ENCODE measurements at places on chromosomes 7 and 10.

GRCh38 chr7:123557016-123557397 is 611 bp downstream of the NDUFA5 start:
- DNase-seq = no peak

- DNase-seq = no peak
Measured at GRCh38 chr7:45661302-45661995, 87.3 kb downstream of the ADCY1 start.

DNA sequence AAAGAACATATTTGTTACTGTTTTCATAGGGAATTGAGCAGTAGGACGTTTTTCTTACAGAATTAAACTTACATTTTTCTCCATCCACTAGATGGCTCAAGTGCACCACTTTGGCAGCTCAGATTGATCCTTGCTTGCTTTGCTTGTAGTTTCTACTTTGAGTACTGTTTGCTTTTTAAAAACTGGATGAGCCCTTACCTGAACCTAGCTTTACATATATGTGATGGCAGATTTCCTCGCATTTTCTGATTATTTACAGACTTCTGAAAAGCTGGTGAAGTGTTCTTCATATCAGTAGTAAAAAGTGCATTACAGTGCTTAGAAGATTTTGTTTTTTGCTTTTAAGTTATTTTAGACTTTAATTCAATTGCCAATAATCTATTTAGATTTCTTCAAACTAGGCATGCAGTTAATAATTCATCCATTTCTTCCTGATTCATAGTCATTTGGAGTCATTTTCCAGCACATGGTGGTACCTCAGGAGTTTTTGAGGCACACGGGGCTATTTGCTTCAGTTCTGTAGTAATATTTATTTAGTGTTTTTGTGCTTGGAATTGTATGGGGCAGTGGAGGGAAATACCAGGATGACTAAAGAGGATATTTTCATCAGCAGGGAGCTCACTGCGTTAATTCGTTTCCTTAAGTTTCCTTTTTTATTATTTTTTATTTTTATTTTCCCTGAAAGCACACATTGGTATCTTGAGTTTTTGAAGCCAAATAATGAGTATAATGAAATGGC is 57.3 kb downstream of the MAPK8 start:
- DNase-seq = peak; percentile 62

GRCh38 chr7:110621289-110621688 is 469.6 kb upstream of the LRRN3 start:
- no peak for DNase-seq

DNA sequence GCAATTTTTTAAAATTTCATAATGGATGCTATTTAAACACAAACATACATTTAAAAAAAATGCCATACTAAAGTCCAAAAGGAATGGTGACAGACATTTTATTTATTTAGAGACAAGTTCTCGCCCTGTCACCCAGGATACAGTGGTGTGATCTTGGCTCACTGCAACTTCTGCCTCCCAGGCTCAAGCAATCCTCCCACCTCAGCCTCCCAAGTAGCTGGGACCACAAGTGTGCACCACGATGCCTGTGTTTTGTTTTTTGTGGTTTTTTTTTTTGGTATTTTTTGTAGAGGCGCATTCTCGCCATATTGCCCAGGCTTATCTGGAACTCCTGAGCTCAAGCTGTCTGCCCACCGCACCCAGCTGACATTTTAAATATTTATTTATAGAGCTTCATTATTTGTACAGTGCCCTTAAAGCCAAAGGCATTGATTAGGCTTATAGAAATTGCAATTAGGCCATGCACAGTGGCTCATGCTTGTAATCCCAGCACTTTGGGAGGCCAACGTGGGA is 703.5 kb downstream of the AUTS2 start:
- no peak for DNase-seq

GRCh38 chr10:129277084-129277483 is 190.0 kb upstream of the MGMT start:
- no peak for DNase-seq

- no peak for DNase-seq
Measured at GRCh38 chr10:104546756-104547155, 94.3 kb upstream of the SORCS3 start.

DNA sequence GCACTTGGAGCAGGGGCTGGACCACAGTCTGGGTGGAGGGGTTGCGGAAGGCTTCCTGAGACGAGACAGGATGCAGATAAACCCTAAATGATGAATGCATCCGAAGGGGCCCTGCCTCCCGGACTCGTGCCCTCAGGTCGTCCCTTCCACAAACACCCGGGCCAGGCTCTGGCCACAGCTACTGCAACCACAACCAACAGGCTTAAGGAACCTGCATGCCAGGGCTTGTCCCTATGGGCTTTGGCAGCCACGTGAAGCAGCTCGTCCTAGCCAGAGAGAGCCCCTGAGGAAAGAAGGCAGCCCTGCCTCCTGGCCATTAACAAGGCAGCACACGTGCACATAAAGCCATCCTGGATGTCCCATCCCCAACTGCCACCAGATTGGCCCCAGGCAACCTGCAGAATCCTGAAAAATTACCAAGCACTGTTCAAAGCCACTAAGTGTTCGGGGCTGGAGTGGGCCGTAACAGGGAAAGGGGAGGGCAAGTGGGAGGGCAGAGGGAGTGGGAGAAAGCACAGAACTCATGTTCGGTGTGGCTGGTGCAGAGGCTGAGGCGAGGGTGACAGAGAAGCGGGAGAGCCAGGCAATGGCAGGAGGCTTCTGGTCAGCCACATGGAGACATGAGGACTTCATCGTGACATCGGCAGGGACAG is 62.7 kb downstream of the MAD1L1 start:
- no peak for DNase-seq

- DNase-seq = no peak
Measured at GRCh38 chr10:676178-676577, 13.3 kb downstream of the DIP2C start.

DNA sequence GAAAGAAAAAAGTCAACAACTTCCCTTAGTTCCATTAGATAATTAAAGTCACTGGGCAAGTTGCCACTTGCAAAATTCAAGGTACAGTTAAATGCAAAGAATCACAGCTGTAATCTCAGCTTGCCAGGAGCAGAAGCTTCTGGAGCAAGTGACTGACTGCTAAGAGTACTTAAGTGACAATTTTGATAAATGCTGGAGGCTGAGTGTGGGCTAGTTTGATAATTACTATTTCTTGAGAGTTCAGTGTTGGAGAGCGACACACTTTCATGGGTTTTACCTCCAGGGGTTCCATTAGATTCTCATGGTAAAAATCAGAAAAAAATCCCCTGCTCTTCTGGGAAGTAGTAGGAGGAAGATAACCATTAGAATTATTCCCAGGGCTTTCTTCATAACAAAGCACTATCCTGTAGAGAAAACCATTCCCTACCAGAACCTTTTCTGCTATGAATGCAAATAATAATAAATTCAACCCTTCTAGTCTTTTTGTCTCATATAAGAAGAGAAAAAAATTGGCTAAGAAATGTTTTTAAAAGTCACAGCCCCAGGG is 486.3 kb downstream of the POM121L12 start:
- DNase-seq = no peak

GRCh38 chr10:95761939-95762492 is 6.1 kb downstream of the ENTPD1 start:
- no peak for DNase-seq

- no peak for DNase-seq
Measured at GRCh38 chr10:78914502-78915189, 154.1 kb upstream of the ZMIZ1 start.

DNA sequence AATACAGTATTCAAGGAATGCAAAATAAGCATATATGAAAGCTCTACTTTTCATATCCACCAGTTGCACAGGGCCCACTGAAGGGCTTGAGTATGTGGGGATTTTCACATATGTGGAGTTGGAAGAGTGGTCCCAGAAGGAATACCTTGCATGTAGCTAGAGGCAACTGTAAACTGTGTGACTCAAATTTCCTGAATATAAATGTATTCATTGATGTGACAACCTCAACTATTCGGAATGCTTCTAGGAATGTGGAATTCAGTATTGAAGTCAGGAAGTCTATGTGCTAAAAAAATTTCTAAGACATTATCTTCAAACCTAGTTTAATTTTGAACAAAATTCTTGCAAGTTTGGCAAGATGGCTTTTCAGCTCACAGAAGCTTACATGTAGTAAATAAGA is 695.5 kb upstream of the SEMA3D start:
- no peak for DNase-seq

GRCh38 chr10:33722067-33722466 is 387.6 kb upstream of the NRP1 start:
- DNase-seq = no peak

DNA sequence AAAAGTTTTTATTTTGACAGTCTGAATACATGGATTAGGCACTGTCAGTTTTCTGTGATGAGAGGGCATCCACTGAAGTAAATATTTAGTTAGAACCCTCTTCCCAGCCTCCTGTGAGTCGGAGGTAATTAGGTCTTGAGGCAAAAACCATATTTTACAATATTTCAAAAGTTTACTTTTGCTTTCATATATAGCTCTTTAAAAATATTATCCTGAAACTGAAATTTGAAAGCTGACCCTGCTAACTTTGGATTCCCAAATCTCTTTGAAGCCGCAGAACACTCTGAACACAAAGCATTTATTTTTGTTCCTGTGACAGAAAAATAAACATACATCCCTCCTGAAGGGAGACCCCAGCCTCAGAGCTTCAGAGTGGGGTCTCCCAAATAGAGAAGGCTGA is 317.4 kb downstream of the KIF20B start:
- no peak for DNase-seq

- DNase-seq = no peak
Measured at GRCh38 chr7:77550586-77550985, 13.5 kb downstream of the PTPN12 start.

DNA sequence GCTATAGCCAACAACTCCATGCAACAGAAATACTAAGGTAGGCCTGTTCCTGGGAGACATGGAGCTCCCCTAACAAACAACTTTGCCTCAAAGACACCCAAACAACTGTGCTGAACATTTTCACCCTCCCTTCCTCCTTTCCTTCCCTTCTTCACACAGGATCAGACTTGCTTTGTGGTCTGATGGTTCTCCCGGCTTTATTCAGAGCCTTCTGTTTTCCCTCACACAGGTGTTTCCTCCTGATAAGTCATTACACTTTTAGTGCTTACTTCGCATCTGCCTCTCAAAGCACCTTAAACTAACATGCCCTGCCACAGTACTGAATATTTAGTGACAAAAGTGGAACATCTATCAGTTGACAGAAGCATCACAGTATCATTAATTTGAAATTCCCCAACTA is 56.3 kb upstream of the YAE1 start:
- no peak for DNase-seq

- DNase-seq = no peak
Measured at GRCh38 chr7:69285854-69286253, 312.4 kb upstream of the AUTS2 start.

GRCh38 chr10:1581189-1581588 is 156.1 kb downstream of the ADARB2 start:
- DNase-seq = no peak

GRCh38 chr7:20152511-20152910 is 64.7 kb downstream of the MACC1 start:
- DNase-seq = no peak

DNA sequence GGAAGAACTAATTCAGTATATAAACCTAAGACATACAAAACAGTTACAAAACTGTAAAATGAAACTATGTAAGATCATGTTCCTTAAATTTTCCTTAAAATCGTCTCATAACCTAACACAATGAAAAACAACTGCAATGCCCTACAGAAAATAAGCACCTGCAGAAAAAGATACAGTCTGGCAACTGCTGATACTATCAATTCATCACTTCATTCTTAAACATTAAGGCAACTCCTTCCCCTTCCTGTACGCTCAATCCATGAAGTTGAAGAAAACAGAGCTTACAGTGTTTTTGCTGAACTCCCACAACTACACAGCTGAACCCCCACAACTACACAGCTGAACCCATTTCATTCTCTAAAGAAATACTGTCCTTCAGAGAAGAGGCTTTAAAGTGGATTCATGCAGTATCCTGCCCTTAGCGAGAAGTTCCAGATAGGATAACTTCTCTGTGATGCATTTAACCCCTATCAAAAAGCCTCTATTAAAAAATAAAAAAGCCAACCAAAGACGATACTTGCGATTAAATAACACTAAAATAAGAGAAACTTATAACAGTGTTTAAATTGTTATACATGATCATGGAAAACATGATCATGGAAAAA is 50.0 kb downstream of the JMJD1C start:
- no peak for DNase-seq

DNA sequence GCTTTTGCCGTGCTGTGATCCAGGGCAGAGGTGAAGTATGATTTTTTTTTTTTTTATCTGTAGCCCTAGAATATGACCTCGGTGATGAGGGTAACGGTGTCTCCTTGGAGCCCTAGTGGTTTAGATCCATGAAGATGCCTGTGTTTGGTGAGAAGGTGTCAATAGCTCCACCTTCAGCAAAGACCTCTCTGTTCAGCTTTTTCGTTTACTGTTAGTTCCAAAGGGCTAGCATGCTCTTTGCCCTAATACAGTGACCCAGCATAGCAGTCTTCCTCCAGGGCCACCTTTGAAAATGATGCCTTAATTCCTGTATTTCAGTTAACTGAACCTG is 746 bp upstream of the MRPS16 start:
- DNase-seq = peak; percentile 33

DNA sequence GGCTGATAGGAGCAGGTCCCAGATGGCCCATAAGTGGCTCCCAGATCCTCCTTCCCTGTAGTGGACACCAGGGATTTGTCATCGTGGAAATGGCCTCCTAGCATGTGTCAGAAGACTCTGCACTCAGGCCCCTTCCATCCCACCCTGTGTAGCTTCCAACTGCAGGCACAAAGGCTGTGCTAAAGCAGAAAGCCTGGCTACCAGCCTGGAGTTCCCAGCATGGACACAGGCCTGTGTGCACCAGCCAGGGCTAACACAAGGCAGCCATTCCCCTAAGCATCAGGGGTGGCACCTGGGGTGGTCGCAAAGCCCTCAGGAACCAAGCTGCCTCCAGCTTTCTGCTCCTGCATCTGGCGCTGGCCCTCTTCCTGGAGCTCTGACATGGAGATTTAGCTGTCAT is 4.5 kb upstream of the CAMK2B start:
- no peak for DNase-seq

DNA sequence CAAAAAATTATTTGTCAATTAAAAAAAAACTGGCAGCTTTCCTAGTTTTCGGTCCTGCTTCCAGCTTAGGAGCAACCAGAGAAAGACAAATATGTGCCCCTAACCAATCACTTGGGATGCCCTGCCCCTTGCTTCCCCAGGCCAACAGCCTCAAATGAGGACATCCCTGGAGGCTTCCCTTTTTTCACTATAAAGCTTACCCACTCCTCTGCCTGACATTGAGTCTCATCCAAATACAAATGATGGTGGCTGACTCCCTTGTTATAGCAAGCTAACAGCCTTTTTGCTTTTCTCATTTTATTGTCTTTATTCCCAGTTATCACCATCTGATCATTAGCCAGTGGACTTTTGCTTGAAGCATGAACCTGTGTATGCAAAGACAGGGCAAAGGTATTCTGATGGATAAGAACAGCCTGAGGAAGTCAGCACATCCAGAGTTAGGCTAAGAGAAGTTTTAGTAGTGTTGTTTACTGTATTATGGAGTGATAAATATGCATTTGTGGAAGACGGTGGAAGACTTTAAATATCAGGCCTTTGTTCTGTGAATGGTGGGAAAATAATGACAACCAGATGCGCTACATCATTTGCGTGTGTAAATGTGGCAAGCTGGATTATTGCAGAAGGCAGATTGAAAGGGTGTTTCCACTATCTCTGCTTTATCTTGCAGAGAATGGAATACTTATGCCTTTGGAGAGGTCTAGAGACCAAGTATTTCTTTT is 1.7 kb upstream of the CCM2 start:
- DNase-seq = no peak

- peak; percentile 30 for DNase-seq
Measured at GRCh38 chr7:14691597-14692203, 210.9 kb downstream of the DGKB start.

GRCh38 chr10:34808801-34809745 is 6.0 kb downstream of the PARD3 start:
- no peak for DNase-seq

GRCh38 chr10:46560381-46560780 is 3.9 kb upstream of the GPRIN2 start:
- DNase-seq = no peak

Data from hematopoietic multipotent progenitor cell treated with erythropoietin and hydrocortisone succinate and interleukin-3 and kit ligand, for 15 days (in vitro differentiated cells).